Pulmonary artery endothelial cell (primary cell): ENCODE measurements at places on chromosomes 6 and 20. TPM values are rescaled to one million over a fixed set of nuclear protein-coding genes. Genes with fewer than 3 reads are reported as not detected.

The C20orf141 gene
- total RNA-seq: not detected in 2 replicates

The ECT2L gene
- total RNA-seq: not detected in 2 replicates

The NMBR gene
- total RNA-seq: 0.11 TPM in 1 of 2 replicates, not detected in the other

The ULBP3 gene
- total RNA-seq: 10.5 and 12.4 TPM in 2 replicates

The PRICKLE4 gene
- 0.67 and 1.1 TPM in 2 replicates for total RNA-seq

The GTSF1L gene
- not detected in 2 replicates for total RNA-seq

The TMEM151B gene
- 0.07 and 0.11 TPM in 2 replicates for total RNA-seq

The POPDC3 gene
- total RNA-seq: 0.92 and 2.4 TPM in 2 replicates

The GPX5 gene
- not detected in 2 replicates for total RNA-seq

The PHACTR2 gene
- total RNA-seq: 137 and 209 TPM in 2 replicates

The SDCBP2 gene
- 3.0 and 7.0 TPM in 2 replicates for total RNA-seq

The PNLDC1 gene
- 0.11 TPM in 1 of 2 replicates, not detected in the other for total RNA-seq

The TSHZ2 gene
- total RNA-seq: not detected in 2 replicates

The SLC17A3 gene
- not detected in 2 replicates for total RNA-seq

The CCN5 gene
- total RNA-seq: not detected in 2 replicates

The DACT2 gene
- not detected in 2 replicates for total RNA-seq

The CD93 gene
- total RNA-seq: 312 and 553 TPM in 2 replicates

The RBM24 gene
- total RNA-seq: 0.74 and 2.5 TPM in 2 replicates

The ZSCAN9 gene
- total RNA-seq: 11.6 and 13.5 TPM in 2 replicates

The HLA-DPA1 gene
- total RNA-seq: 1.4 TPM in 1 of 2 replicates, not detected in the other

The CLPSL1 gene
- not detected in 2 replicates for total RNA-seq

The SMPDL3A gene
- 2.4 and 5.4 TPM in 2 replicates for total RNA-seq

The IP6K3 gene
- not detected in 2 replicates for total RNA-seq

The TNNC2 gene
- total RNA-seq: not detected in 2 replicates

The HLA-DRA gene
- not detected in 2 replicates for total RNA-seq

The MUC21 gene
- not detected in 2 replicates for total RNA-seq

The MUC22 gene
- total RNA-seq: not detected in 2 replicates

The HCK gene
- total RNA-seq: not detected in 2 replicates

The NOX3 gene
- total RNA-seq: not detected in 2 replicates

The ANKEF1 gene
- 2.8 and 3.5 TPM in 2 replicates for total RNA-seq

The LTB gene
- 1.6 and 2.2 TPM in 2 replicates for total RNA-seq

The BIRC7 gene
- total RNA-seq: not detected in 2 replicates

The NNAT gene
- not detected in 2 replicates for total RNA-seq

The TOP1 gene
- total RNA-seq: 23.0 and 32.0 TPM in 2 replicates

The LPIN3 gene
- 1.8 and 2.1 TPM in 2 replicates for total RNA-seq

The RFX6 gene
- not detected in 2 replicates for total RNA-seq

The TINAG gene
- not detected in 2 replicates for total RNA-seq

The EYS gene
- total RNA-seq: under 0.01 TPM in 1 of 2 replicates, not detected in the other

The SLC35D3 gene
- not detected in 2 replicates for total RNA-seq

The RHAG gene
- not detected in 2 replicates for total RNA-seq

The OPRM1 gene
- total RNA-seq: not detected in 2 replicates

The BPIFB2 gene
- total RNA-seq: not detected in 2 replicates

The DPM1 gene
- total RNA-seq: 64.8 and 66.5 TPM in 2 replicates

The OXT gene
- not detected in 2 replicates for total RNA-seq

The WFDC5 gene
- not detected in 2 replicates for total RNA-seq
